ENCODE measurements at places on chromosomes 1 and 21.

DNA sequence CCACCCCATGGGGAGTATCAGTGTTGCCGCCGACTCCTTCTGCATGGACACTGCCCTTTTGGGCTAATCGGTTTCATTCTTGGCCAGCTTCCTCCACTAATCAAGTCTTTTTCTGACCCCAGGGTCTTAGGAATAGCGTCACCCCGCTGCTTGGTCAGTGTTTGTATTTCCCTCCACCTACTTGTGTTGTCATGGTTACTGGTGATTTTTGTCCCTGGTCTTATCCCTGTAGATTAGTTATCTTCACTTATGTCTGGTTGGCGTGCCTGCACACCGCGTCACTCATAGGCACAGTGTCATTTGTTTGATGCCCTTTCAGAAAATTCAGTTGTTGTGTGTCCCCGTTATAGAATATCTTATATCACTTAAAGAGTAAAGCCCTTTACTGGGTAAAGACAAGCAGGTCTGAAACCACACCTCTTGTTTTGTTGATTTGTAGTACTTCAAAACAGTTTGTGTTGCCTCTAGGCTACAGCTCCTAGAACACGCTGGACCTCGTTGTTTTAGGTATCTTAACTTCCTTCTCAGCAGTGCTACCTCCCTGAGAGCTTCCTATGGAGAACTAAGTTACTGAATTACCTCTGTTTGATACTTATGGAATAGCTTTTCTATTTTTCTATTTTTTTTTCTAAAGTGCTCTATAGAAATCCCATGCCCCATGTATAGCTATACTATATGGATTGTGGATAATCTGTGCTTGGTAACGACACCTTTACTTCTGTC is 868 bp downstream of the PPP1R12B start:
- DNase-seq = peak; percentile 57

DNA sequence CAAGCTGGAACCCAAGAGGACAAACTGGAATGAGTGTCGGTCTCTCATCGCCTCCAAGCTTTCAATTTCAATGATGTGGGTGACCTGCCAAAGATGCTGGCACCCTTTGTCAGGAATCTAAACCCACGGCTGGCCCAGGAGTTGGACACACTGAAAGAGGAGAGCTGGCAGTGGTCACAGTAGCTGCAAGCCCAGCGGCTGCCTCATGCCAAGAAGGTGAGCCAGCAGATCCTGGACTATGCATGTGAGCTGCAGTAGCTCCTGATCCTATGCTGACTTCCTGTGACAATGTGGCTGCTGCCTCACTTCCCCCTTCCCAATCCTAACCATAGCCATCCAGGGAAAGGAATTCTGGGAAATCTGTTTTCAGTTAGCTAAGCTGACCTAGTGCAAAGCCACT is 117.0 kb upstream of the VAV3 start:
- DNase-seq = no peak

DNA sequence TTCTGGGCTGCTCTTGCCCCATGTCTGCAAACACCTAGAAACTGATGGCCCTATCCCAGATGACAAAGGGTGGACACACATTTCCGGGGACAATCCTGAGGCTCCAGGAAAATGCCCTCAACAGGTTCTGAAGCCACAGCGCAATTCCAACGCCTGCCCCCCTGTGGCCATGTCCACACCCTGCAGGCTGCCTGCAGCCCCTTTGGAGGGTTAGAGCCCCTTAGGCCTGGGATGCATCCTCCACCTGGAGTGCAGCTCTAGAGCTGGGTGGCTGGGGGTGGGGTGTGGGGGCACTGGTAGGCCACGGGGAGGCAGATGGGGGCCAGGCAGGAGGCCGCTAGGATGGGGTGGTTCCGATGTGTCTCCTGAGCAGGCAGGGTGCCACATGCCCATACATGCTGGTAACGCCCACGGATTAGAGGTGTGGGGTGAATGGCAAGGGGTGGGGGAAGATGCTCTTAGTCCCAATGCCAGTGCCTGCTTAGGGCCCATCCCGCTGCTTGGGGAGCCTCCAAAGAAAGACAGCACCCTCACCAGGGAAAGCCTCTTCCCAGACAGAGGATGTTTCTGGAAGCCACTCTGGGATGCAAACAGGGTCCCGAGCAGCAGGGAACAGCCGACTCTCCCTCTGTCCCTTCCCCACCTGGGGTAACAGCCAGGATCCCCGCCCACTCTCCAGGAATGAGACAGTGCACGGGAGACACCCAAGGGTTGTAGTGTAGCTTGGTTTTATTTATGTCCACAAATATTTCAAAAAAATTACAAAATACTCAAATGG is 34.0 kb downstream of the SLC45A1 start:
- DNase-seq = peak; percentile 32

- DNase-seq = no peak
Observed at GRCh38 chr1:77846966-77847365, 41.5 kb upstream of the NEXN start.

All from A549 (cell line).